G401 (cell line): ENCODE measurements at places on chromosomes 1 and 21. TPM values are rescaled to one million over a fixed set of nuclear protein-coding genes. Genes with fewer than 3 reads are reported as not detected.
A peak's percentile ranks its signal among the peaks of the same experiment; 100 is the strongest.

DNA sequence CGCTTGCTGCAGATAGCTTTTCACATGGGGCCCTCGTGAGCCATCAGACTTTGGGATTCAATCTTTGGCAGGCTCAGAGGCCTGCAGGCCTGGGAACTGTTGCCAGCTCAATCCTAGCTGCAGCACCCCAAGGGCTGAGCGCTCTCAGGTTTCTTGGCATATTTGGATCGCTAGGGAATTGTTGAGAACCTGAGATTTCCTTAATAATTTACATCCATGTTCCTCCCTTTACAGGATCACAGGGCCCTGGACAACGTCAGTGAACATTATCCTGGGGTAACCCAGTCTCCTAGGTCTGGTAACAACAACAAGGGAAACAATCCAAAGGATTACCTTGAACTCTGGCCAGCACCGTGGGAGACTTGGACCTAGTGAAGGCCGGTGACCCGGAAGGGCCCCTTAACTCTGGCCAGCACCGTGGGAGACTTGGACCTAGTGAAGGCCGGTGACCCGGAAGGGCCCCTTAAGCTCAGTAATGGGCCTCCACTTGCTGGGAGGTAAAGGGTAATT lies 49.3 kb upstream of the NEK2 start:
- DNase-seq: no peak

DNA sequence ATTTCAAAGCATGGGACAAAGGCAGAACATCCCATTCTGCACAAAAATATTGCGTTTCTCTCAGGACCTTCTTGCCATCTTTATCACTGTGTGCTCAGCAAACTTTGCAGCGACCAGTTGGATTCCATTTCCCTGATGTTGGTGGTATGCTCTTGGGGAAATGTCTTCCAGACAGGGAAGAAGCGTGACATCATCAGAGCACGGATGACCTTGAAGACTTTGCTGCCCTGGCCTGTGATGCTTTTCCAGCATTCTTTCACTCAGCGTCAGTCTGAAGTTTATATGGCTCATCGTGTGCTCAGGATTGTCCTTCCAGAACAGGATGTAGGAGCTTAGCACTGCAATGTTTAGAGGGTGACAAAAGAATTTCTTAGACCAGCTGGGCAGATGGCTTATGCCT lies 131.4 kb upstream of the F3 start:
- no peak for DNase-seq

- no peak for DNase-seq
Observed at GRCh38 chr1:27306892-27307761, 14.8 kb upstream of the TMEM222 start.

DNA sequence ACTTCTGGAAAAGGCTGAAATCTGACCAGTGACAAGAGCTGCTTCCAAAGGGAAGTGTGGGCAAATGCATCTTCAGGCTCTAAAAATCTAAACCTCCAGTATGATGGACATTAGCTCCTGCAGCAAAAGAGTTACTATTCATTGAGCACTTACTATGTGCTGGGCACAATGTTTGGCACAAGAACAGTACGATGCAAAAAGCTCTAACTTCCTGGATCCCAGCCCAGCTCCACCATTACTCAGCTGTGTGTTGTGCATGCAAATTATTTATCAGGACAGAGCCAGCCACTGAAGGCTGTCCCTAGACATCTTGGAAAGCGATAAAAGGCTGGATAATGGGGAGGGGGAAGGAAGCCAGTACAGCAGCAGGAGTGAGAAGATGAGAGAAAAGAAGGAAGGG lies 143.5 kb downstream of the ELAVL4 start:
- DNase-seq: peak; percentile 3

DNA sequence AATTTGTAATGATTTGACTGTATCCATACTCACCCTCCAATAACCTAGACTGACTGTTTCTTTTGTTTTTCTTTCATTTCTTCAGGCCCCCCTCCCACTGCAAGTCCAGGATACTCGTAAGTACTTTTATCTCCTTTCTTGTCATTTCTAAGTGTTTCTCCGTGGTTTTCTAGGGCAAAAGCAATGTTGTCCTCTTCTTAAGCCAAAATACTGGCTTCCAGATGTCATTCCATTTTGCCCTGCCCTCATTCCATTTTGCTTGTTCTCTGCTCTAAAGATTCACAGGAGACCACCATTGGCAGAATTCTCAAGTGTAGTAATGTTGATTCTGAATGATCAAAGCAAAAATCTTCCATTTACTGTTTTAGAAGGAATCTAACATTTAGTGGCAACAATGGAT lies 152.8 kb upstream of the UBE2U start:
- DNase-seq: no peak

DNA sequence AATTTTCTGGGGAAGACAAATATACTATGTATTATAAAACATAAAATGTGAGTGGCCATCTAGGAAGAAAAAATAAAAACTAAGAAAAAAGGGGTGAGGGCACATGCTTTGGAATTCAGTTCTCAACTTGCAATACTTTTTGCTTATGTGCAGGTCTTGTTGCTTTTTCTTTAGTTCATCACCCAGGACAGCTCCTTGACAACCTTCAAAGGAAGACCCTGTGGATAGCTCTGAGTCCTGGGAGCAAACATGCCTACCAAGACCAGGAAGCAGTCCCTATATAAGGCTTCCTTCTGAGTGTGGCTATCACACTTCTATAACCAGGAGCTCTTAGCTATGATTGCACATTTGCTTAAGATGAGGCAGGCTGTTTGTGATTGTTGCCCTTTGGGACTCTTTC lies 78.0 kb downstream of the WDR64 start:
- no peak for DNase-seq

DNA sequence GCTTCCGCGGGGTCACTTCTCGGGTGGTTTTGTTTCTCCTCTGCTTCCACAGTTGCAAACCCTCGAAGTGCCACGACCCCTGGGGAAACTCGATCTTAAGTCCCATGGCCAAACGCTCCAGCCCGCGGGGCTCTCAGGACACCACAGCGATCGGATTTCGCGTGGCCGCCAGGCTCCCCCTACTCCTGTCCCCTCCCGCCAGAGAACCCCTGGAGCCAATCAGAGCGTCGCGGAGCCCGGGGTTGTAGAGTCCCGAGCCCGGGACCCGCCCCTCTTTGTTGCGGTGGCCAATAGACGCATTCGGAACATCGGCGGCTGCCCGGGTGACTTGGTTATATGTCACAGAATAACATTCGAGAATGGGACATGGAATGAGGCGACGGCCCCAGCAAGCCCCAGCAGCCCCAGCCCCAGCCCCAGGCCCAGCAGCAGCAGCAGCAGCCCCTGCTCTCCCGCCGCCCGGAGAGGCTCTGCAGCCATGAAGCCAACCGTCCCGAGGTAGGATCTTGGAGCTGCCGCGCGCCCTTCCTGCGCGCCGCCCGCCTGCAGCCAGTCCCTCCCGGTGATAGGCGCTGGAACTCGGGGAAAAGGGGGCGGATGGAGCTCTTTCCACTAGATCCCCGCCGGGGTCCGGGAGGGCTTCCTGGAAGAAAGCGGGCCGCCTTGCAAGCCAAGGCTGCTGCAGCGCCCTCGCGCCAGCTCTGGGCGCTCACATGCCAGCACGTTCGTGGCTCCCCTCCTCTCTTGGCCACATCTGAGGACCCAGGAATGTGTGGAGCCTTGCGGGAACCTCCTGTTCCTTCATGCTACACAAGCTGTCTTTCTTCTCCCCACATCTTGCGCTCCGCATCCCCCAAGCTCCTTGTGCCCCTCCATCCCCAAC lies at the start of gene VASH2:
TSS of gene VASH2 (plus strand) at position 299 of the 883 bp plus-strand sequence. CDS start 1,002 bp downstream, outside the sequence.
- DNase-seq: peak; percentile 83

DNA sequence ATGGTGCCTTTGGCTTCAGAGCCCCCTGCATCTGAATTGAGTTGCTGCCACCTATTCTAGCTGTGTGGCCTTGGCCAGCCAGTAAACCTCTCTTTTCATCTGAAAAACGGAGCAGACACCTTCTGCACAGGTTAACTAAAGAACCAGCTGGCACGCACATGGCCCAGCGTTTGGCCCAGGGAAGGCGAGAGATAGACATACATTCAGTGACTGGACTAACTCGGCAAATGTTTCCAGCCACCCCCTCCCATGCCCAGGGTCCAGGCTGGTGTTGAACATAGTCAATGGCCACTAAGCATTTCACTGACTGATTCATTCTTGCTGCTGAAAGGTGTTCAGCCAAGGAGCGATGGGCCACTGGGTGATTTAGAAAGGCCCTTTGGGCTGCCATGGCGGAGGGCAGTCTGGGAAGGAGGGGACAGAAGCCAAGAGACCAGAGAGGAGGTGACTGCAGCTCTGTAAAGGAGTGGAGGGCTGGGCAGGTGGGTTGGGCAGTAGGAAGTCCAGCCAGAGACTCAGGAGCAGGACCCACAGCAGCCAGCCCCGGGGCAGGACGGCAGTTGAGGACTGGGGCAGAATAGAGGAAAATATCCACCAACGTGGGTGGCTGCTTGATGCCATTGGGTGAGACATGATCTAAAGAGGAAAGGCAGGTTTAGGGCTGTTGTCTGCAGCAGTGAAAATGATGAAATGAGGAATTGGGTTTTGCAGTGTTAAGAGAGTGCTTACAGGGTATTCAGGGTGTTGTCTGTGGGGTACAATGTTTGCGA lies 184.3 kb downstream of the HIVEP3 start:
- no peak for DNase-seq

GRCh38 chr1:204967451-204967850 lies 75.6 kb upstream of the CNTN2 start:
- no peak for DNase-seq

DNA sequence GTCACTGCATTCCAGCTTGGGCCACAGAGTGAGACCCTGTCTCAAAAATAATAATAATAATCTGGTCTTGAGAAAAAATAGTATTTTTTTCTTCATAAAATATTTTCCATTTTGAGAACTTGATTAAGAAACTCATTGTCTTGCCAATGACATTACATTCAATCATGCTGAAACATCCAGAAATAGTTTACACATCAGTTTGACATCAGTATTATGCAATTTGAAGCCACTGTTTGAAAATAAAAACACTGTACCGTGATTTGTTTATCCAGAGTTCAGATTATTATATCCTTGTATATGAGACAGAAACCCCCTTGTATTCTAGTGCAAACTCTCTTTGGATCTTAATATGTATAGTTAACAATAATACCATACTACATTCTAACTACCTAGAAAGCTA lies 6.9 kb downstream of the FMO2 start:
- DNase-seq: no peak

GRCh38 chr1:86149591-86149990 lies 7.0 kb downstream of the COL24A1 start:
- no peak for DNase-seq

Gene FCRL6
- total RNA-seq: not detected in 2 replicates

Gene SH3GLB1
- total RNA-seq: 8.7 and 21.7 TPM in 2 replicates

Gene TMED5
- 12.3 and 22.8 TPM in 2 replicates for total RNA-seq

Gene IGSF9
- total RNA-seq: not detected in 2 replicates

Gene CYP4A11
- not detected in 2 replicates for total RNA-seq

Gene PADI1
- not detected in 2 replicates for total RNA-seq
